Memory B cell (primary cell): ENCODE measurements at places on chromosomes 7 and 10.

- H3K4me3 ChIP-seq, result no peak overlapping the region
- peaks cover 10% of the 10 kb centered on the region for H3K27me3 ChIP-seq
- peaks cover 5% of the 10 kb centered on the region for H3K4me1 ChIP-seq
- no peak for DNase-seq
These were observed 201.8 kb downstream of the NSUN6 start for GRCh38 chr10:18449611-18450026.

- peaks cover 18% of the 10 kb centered on the region for H3K4me1 ChIP-seq
- no peaks in the 10 kb centered on the region for H3K27me3 ChIP-seq
- H3K27ac ChIP-seq, result peak overlapping the region; percentile 52
- peaks cover 40% of the 10 kb centered on the region for H3K36me3 ChIP-seq
- no peak for DNase-seq
These were observed 46.6 kb downstream of the C1GALT1 start for GRCh38 chr7:7228967-7229366.

- H3K27me3 ChIP-seq, result no peaks in the 10 kb centered on the region
- no peaks in the 10 kb centered on the region for H3K4me1 ChIP-seq
- DNase-seq, result no peak
- H3K36me3 ChIP-seq, result no peaks in the 10 kb centered on the region
- H3K27ac ChIP-seq, result no peak overlapping the region
- H3K4me3 ChIP-seq, result no peak overlapping the region
These were observed 705.9 kb downstream of the MAGI2 start for GRCh38 chr7:78747592-78747991.

DNA sequence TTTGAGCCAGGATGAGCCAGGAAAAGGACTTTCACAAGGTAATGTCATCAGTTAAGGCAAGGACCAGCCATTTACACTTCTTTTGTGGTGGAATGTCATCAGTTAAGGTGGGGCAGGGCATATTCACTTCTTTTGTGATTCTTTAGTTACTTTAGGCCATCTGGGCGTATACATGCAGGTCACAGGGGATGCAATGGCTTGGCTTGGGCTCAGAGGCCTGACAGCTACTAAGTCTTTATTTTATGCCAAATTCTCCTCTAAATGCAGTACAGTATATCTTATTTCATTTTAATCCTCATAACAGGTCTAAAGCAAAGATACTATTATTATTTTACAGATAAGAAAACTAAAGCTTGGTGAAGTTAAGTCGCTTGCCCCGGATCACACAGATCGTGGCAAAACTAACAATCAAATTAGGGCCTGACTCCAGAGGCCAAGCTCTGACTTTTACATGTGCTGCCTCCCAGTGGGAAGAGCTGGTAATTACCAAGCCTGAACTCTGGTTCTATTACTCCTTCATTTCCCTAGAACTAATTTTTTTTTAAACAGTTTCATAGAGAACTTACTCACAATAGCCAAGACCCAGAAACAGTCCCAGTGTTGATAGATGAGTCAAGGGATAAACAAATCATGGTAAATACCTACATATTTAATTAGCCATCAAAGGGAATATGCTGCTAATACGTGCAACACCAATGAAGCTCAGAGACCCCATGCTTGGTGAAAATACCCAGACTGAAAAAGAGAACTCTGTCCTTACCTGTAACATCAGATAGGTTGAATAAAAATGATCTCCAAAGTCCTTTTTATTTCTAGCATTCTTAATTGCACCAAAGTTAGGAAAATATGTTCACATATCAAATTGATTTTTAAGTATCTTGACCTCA is 35.4 kb downstream of the C7orf25 start:
- peak; percentile 59 for DNase-seq
- no peaks in the 10 kb centered on the region for H3K36me3 ChIP-seq
- H3K27ac ChIP-seq, result no peak overlapping the region
- peaks cover 2% of the 10 kb centered on the region for H3K27me3 ChIP-seq

GRCh38 chr10:16933783-16934182 is 116.6 kb upstream of the RSU1 start:
- H3K4me3 ChIP-seq, result no peak overlapping the region
- H3K36me3 ChIP-seq, result peaks cover 2% of the 10 kb centered on the region
- no peak overlapping the region for H3K27ac ChIP-seq
- H3K4me1 ChIP-seq, result no peaks in the 10 kb centered on the region

GRCh38 chr10:9554321-9554720 is 1463.4 kb upstream of the CELF2 start:
- no peak for DNase-seq
- H3K4me1 ChIP-seq, result no peaks in the 10 kb centered on the region
- no peaks in the 10 kb centered on the region for H3K27me3 ChIP-seq
- H3K36me3 ChIP-seq, result no peaks in the 10 kb centered on the region

- no peak overlapping the region for H3K4me3 ChIP-seq
- H3K4me1 ChIP-seq, result peaks cover 8% of the 10 kb centered on the region
- H3K36me3 ChIP-seq, result peaks cover 14% of the 10 kb centered on the region
- no peak for DNase-seq
- no peaks in the 10 kb centered on the region for H3K27me3 ChIP-seq
These were observed 2.9 kb upstream of the SPACDR start for GRCh38 chr7:100466653-100467605.

DNA sequence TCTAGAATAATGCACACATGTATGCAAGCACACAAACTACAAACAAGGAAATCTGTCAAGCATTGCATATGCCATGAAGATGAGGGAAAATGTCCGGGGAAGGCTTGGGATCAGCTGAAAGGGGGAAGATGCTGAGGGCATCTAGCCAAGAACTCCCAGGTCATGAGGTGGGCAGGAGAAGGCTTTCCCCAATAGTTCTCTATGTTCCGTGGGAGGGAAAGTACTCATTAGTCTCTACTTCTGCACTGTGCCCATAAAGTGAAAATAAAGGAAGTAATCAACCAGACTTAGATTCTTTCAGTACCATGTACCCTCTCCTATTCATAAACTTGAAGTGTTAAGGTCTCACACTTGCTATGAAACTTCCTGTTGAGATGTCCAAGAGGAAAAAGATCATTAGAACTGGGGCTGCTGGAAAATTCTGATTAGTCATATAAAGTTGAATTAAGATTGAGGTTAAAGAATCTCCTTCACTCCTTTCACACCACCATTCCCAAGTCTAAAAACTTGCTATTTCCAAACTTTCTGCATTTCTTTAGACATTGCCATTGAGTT is 17.1 kb upstream of the LIPF start:
- DNase-seq, result no peak
- peaks cover 9% of the 10 kb centered on the region for H3K27me3 ChIP-seq
- no peaks in the 10 kb centered on the region for H3K36me3 ChIP-seq
- H3K4me1 ChIP-seq, result peaks cover 2% of the 10 kb centered on the region
- no peak overlapping the region for H3K4me3 ChIP-seq

DNA sequence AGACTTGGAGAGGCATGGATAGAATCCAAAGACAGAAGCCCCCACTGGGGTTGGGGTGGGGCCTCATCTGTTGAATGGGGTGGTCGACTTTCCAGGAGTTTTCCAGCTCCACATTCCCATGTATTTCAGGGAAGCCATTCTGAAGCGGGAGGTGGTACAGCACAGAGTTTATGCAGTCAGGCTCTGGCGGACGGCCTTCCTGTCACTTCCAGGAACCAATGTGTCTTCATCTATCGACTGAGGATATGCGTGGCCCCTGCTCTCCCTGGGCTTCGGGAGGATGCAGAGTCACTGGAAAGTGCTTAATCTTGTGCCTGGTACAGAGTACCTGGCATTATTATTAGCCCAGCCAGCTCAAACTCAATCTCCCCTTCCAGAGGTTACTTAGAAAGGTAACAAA is 26.3 kb downstream of the DOCK1 start:
- no peaks in the 10 kb centered on the region for H3K27me3 ChIP-seq
- H3K27ac ChIP-seq, result no peak overlapping the region
- no peaks in the 10 kb centered on the region for H3K36me3 ChIP-seq
- no peak overlapping the region for H3K4me3 ChIP-seq

DNA sequence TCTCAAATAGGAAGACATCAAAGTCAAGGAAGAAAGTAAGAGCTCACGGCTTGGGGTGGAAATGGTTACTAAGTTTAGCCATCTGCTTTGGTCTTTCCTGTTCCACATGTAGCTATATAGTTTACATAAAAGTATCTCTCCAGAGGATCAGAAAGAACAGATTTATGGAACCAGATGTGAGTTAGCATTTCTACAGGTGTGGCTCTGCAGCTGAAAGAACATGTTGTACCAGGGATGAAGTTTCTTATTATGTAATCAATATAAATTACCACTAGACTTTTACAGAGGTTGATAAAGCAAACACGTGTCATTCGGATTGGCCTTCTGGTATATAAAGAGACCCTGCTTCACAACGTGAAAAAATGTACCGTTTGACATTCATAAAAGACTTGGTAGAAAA is 19.9 kb downstream of the CALD1 start:
- no peak overlapping the region for H3K27ac ChIP-seq
- no peak overlapping the region for H3K4me3 ChIP-seq

DNA sequence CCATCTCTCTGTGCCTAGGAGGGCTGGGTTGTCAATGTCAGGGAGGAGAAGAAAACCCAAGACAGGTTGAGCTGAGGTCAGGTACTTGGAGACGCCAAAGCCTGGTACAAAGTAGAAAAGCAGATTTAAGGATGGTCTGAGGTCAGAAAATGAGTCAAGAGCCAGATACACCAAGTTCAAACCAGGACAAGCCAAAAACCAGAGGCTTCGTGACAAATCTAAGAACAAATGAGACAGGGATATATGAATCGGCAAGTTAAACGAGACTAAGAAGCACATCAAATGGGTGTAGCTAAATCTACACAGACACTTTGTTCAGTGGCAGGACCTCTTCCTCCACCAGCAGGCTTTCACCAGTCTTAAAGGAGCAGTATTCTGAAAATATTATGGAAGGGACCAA is 34.2 kb downstream of the C7orf33 start:
- H3K4me3 ChIP-seq, result no peak overlapping the region
- no peak for DNase-seq
- H3K4me1 ChIP-seq, result peaks cover 10% of the 10 kb centered on the region
- H3K27ac ChIP-seq, result no peak overlapping the region
- H3K27me3 ChIP-seq, result peaks cover 7% of the 10 kb centered on the region
- H3K36me3 ChIP-seq, result no peaks in the 10 kb centered on the region

DNA sequence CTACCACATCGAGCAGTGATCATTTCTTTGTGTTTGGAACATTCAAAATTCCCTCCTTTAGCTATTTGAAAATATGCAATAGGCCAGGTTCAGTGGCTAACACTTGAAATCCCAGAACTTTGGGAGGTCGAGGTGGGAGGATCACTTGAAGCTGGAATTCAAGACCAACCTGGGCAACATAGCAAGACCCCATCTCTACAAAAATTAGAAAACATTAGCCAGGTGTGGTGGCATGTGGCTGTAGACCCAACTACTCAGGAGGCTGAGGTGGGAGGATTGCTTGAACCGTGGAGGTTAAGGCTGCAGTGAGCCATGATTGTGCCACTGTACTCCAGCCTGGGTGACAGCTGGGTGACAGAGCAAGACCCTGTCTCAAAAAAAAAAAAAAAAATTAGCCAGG is 15.3 kb upstream of the EXOC4 start:
- no peaks in the 10 kb centered on the region for H3K36me3 ChIP-seq
- DNase-seq, result no peak
- H3K4me3 ChIP-seq, result no peak overlapping the region
- H3K27ac ChIP-seq, result no peak overlapping the region
- H3K27me3 ChIP-seq, result peaks cover 14% of the 10 kb centered on the region

- H3K27me3 ChIP-seq, result peaks cover 11% of the 10 kb centered on the region
- H3K4me3 ChIP-seq, result no peak overlapping the region
- H3K27ac ChIP-seq, result no peak overlapping the region
- peaks cover 2% of the 10 kb centered on the region for H3K36me3 ChIP-seq
These were observed 49.5 kb downstream of the TMEM168 start for GRCh38 chr7:112740667-112741066.

DNA sequence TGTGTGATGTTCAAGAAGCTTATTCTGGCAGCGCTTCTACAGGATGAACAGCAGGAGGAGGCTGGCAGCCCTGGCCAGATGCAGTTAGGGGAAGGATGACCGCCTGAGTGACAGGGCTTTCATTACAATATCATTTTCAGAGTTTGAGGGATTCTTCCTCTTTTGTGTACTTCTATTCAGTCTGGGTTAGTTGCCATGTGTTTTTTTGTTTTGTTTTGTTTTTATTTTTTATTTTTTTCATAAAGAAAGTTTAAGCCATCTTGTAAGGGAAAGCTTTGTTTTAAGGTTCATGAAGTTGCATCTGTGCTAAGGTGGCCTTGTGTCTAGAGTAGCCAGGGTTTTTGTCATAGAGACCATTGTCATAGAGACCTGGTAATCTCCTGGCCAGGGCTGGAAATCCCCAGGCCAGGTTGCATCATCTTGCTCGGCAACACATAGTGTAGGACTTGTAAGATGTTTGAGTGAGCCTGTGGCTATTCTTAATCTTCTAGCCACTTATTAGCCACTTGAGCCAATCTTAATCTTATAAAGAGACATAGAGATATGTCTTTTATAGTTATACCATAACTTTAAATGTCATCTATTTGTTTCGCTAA is 230.5 kb upstream of the TMEM229A start:
- no peak overlapping the region for H3K27ac ChIP-seq
- no peaks in the 10 kb centered on the region for H3K27me3 ChIP-seq
- DNase-seq, result no peak
- no peak overlapping the region for H3K4me3 ChIP-seq
- H3K4me1 ChIP-seq, result no peaks in the 10 kb centered on the region

GRCh38 chr7:102996957-102997356 is 77.6 kb downstream of the FBXL13 start:
- peaks cover 7% of the 10 kb centered on the region for H3K36me3 ChIP-seq
- no peak for DNase-seq
- no peak overlapping the region for H3K27ac ChIP-seq
- H3K4me1 ChIP-seq, result no peaks in the 10 kb centered on the region
- no peaks in the 10 kb centered on the region for H3K27me3 ChIP-seq

DNA sequence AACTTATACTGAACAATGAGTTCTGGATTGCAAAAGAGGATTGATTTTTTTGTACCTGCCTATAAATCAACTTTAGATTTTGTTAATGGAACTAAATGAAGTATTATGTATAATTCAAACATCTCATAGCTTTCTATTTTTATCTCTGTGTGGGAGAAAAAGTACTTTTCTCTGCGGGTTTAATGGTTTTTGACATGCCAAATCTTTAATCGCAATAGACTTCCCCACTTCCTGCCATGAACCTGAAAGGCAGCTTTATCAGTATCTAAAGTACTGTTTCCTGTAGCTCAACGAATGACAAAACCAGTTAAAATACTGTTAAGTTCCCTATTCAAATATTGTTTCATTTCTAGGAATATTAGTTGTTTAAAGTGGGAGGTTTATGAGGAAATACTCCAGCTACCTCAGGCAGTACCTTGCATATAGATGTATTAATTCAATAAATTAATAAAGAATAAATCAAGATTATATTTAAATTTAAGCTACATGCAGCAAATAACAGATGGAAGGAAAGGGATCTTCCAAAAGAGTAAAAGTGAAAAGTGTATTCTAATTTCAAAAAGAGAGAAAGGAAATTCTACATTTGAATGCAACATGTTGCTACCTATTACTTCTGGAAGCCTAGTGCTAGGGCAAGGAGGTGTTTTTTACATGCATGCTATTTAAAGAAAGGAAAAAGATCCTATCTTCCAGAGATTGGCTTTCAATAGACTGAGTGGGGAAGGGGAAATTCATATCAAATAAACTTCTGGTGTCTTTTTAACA is 75.9 kb downstream of the SVOPL start:
- no peaks in the 10 kb centered on the region for H3K36me3 ChIP-seq
- H3K4me1 ChIP-seq, result no peaks in the 10 kb centered on the region
- peaks cover 7% of the 10 kb centered on the region for H3K27me3 ChIP-seq
- no peak for DNase-seq
